ENCODE measurements at places on chromosomes 1 and 21.

DNA sequence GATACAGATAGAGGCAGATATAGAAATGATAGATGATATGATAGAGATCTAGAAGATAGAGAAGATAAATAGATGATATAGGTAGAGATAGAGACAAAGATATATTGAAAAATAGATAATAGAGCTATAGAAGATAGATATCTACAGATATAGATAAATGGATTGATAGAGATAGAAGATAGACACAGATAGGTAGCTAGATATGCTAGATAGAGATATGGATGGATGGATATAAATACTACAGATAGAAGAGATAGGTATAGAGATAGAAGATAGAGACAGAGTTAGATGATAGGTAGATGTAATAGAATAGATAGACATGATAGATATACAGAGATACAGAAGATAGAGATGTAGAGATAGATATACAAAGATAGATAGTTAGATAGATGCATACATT is 21.4 kb downstream of the TRIM11 start:
- no peak for DNase-seq

- no peak for DNase-seq
These were observed 89.7 kb upstream of the ADAR start for GRCh38 chr1:154697710-154698109.

- DNase-seq: no peak
These were observed 68.3 kb upstream of the ST6GALNAC3 start for GRCh38 chr1:76006234-76006633.

DNA sequence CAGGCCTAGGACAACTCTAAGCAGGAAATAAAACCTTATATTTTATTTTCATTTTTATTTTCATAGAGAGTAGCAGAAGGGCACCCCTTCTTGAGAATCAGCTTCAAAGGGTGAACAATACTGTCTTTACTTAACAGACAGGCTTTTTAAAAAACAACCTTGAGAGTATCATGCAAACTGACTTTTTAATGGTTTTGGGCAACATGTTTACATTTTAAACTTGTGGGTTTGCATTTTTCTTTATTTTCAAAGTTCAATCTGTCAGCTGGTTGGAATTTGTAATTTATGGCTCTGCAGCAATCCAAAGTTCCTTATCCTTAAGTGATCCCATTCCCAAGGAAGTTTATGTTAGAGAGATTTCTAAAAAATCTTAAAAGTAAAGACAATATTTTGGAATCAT is 392.3 kb upstream of the ADAMTS5 start:
- no peak for DNase-seq

DNA sequence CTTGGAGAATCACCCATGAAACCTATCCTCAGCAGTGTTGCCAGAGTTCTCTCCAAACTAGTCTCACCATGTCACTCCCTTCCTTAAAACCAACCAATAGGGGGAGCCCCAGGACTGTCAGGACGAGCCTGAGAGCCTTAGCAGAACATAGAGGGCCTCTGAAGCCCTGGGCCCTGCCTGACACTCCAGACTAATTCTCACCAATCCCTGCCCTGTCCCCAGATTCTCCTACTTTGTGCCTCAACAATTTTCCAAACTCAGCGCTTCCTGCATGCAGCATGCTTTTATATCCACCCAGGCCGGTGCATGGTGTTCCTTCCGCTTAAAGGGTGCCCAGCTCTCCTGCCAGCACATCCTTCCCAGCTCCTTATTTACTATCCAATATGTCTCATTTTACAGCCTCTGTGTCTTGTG is 42.7 kb downstream of the HSD3B1 start:
- no peak for DNase-seq

GRCh38 chr1:43438006-43438405 is 15.7 kb downstream of the HYI start:
- DNase-seq: no peak

- DNase-seq: no peak
These were observed at the start of gene TRPM2 for GRCh38 chr21:44353191-44353970. TRPM2 (plus strand) TSS chr21:44353621; CDS start chr21:44353701, 80 bp downstream.

DNA sequence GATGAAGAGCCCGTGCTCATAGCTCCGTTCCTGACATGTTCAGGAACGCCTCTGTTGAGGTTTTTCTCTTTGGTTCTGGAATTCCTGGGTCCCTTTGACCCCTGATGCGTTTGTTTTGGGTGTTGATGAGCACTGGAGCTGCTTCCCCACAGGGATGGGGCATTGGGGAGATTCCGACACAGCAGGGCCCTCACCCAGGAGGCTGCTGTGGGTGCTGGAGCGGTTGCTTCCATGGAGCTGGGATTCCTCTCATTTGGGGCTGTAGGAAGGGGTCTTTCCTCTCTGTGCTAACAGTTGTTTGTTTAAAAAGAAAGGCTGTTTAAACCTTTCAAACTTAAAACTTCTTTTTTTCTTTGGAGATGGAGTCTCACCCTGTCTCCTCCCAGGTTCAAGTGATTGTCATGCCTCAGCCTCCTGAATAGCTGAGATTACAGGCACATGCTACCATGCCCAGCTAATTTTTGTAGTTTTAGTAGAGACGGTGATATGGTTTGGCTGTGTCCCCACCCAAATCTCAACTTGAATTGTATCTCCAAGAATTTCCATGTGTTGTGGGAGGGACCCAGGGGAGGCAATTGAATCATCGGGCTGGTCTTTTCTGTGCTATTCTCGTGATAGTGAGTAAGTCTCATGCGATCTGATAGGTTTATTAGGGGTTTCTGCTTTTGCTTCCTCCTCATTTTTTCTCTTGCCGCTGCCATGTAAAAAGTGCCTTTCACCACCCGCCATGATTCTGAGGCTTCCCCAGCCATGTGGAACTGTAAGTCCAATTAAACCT is 48.9 kb downstream of the SKI start:
- DNase-seq: no peak

DNA sequence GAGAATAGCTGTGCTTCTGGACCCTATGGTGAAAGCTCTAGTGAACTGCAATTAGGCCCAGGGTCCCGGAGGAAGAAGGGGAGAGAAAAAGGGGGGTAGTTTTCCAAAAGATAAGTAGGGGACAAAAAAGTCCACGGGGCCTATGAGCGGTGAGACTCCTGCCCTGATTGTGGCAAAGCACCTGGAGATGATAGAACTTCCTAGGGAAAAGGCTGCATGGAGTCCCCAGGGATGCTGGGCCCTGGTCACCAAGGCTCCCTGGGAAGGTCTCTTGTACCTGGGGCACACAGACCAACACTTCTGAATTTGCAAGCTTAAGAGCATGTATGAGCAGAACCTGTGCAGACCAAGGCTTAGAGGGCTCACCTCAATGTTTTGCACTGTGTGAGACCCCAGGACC is 5.4 kb upstream of the SHISA4 start:
- no peak for DNase-seq

DNA sequence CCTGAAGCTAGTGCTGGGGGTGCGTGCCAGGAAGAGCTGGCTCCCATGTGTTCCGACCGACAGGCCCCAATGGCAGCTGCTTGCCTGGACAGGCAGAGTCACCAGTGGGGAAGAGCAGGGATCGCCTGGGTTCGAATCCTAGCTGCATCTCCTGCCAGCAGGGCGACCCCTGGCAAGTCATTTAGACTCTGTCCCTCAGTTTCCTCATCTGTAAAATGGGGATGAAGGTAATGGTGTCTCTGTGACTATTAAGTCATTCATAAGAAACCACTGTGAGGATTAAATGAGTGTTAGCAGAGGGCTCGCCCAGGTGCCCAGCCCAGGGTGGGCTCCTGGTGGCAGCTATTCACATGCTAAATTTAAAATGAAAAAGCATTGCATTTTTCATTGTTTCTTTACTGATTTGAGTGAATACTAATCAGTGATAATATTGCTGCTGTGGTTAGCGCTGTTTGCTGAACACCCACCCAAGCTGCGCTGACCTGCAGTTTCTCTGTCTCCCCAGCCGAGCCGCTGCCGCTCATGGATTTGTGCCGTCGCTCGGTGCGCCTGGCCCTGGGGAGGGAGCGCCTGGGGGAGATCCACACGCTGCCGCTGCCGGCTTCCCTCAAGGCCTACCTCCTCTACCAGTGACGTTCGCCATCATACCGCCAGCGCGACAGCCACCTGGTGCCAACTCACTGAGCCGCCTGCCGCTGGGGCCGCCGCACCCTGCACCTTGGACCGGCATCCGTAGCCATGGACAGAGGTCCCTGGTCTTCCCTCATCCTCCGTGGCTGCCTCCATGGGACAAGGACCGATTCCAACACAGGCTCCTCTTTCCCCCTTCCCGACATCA is 74.5 kb downstream of the SPSB1 start:
- no peak for DNase-seq
